ENCODE measurements at places on chromosomes 6 and 20. TPM values are rescaled to one million over a fixed set of nuclear protein-coding genes. Genes with fewer than 3 reads are reported as not detected.

The DZANK1 gene
- total RNA-seq = 1.1 TPM

The TBXT gene
- total RNA-seq = not detected

The CLPSL2 gene
- not detected for total RNA-seq

The SSTR4 gene
- not detected for total RNA-seq

The FNDC11 gene
- total RNA-seq = 0.15 TPM

The NELFCD gene
- 121 TPM for total RNA-seq

The VWA7 gene
- 2.9 TPM for total RNA-seq

The SPATS1 gene
- not detected for total RNA-seq

- no peak overlapping the region for H3K27ac ChIP-seq
- H3K36me3 ChIP-seq = no peaks in the 10 kb centered on the region
- no peak for DNase-seq
- H3K27me3 ChIP-seq = peaks cover 14% of the 10 kb centered on the region
- H3K4me1 ChIP-seq = peaks cover 9% of the 10 kb centered on the region
These were observed 68.0 kb downstream of the OLIG3 start for GRCh38 chr6:137426007-137426689.

GRCh38 chr6:78693835-78694234, 173.5 kb upstream of the IRAK1BP1 start:
- no peaks in the 10 kb centered on the region for H3K4me1 ChIP-seq
- H3K27ac ChIP-seq = no peak overlapping the region
- H3K27me3 ChIP-seq = no peaks in the 10 kb centered on the region
- DNase-seq = no peak

- H3K27me3 ChIP-seq = no peaks in the 10 kb centered on the region
- H3K4me1 ChIP-seq = no peaks in the 10 kb centered on the region
- no peak overlapping the region for H3K27ac ChIP-seq
These were observed 101.3 kb downstream of the RALGAPA2 start for GRCh38 chr20:20611167-20611566.

GRCh38 chr6:53441035-53441493, 92.3 kb upstream of the ELOVL5 start:
- H3K4me3 ChIP-seq = no peak overlapping the region
- no peak overlapping the region for H3K27ac ChIP-seq
- no peaks in the 10 kb centered on the region for H3K36me3 ChIP-seq
- H3K27me3 ChIP-seq = peaks cover 9% of the 10 kb centered on the region

GRCh38 chr6:157570104-157570503, 189.1 kb downstream of the ZDHHC14 start:
- peak overlapping the region; percentile 35 for H3K27ac ChIP-seq
- H3K36me3 ChIP-seq = peaks cover 7% of the 10 kb centered on the region
- H3K4me3 ChIP-seq = no peak overlapping the region
- peaks cover 24% of the 10 kb centered on the region for H3K4me1 ChIP-seq
- DNase-seq = no peak

DNA sequence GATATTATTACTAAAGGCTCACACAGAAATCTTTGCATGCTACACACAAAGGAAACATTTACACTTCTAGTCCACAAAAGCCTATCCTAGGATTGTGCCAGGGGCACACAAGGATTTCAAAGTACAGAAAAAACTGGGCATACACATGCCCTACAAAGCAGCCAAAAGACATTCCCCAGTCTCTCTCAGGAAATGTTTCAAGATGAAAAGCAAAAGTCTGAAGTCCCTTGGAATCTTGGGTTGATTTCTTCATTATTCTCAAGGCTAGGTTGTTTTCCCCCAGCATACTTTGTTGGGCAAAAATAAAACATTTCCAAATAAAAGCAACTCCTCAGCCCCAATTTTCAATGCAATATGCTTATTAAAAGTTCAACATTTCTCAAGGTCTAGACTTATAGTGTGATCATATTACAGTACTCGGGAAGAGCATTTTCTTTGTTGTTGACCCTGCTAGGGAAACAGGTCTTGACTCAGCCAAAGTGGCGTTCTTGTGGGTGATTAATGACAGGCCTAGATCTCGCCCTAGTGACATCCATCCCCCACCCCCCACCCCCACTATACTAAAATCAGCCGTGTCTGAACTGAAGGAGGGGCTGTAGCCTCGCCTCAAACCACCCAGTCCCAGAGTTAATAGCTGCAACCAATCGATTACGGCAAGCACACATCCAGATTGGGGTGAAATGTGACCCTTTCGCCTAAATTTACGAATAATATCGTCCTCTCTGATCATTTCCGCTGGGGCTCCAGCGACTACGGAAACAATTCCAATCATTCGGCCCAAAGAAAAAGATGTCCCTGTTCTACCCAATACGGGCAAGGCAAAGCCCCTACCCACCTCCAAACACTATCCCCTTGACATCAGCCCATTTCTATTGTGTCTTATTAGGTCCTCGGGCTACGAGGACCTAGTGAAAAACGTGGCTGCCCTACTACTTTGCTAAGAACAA, 1.4 kb downstream of the AKIRIN2 start:
- H3K27me3 ChIP-seq = no peaks in the 10 kb centered on the region
- peaks cover 49% of the 10 kb centered on the region for H3K4me1 ChIP-seq
- peak overlapping the region; percentile 97 for H3K27ac ChIP-seq
- DNase-seq = no peak
- H3K36me3 ChIP-seq = peaks cover 18% of the 10 kb centered on the region
- H3K4me3 ChIP-seq = peak overlapping the region; percentile 99

DNA sequence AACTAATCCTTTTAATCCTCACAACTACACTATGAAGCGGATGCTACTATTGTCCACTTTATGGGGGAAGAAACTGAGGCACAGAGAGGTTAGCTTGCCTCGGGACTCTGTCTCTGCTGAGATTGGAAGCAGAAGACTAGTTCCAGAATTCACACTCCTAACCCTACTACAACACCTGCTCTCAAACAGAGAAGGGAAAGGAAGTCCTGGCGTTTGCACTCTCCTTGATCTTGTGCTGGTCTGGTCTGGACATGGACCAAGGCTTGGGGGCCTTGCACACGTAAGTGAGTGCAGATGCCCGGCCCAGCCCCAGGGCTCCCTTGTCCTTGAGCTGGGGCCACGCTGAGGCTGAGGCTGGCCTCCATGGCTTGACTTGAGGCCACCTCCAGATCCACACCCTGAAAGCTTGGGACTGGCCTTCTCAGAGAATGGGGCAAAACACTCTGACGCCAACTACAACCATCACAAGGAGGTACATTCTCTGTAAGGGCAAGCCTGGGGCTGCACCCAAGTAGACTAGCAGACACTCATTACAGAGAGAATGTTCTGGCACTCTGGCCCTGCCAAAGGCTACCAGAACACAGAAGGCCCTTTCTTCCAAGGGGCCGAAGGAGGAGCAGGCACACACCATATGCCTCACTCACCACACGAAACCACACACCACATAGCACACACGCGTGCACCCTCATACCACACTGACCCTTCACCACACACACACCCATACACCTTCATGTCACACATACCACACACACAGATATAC, 33.3 kb upstream of the EZR start:
- H3K4me3 ChIP-seq = no peak overlapping the region
- no peaks in the 10 kb centered on the region for H3K27me3 ChIP-seq
- peak overlapping the region; percentile 33 for H3K27ac ChIP-seq
- peaks cover 20% of the 10 kb centered on the region for H3K4me1 ChIP-seq
- DNase-seq = no peak

- DNase-seq = no peak
- no peak overlapping the region for H3K4me3 ChIP-seq
- no peaks in the 10 kb centered on the region for H3K27me3 ChIP-seq
- H3K36me3 ChIP-seq = peaks cover 22% of the 10 kb centered on the region
- H3K4me1 ChIP-seq = peaks cover 38% of the 10 kb centered on the region
- no peak overlapping the region for H3K27ac ChIP-seq
These were observed 36.1 kb downstream of the CTNNBL1 start for GRCh38 chr20:37729909-37730308.

GRCh38 chr6:31578184-31579118, 3.1 kb downstream of the TNF start:
- H3K4me1 ChIP-seq = peaks cover 69% of the 10 kb centered on the region
- H3K4me3 ChIP-seq = peak overlapping the region; percentile 92
- no peaks in the 10 kb centered on the region for H3K27me3 ChIP-seq
- H3K36me3 ChIP-seq = peaks cover 69% of the 10 kb centered on the region

DNA sequence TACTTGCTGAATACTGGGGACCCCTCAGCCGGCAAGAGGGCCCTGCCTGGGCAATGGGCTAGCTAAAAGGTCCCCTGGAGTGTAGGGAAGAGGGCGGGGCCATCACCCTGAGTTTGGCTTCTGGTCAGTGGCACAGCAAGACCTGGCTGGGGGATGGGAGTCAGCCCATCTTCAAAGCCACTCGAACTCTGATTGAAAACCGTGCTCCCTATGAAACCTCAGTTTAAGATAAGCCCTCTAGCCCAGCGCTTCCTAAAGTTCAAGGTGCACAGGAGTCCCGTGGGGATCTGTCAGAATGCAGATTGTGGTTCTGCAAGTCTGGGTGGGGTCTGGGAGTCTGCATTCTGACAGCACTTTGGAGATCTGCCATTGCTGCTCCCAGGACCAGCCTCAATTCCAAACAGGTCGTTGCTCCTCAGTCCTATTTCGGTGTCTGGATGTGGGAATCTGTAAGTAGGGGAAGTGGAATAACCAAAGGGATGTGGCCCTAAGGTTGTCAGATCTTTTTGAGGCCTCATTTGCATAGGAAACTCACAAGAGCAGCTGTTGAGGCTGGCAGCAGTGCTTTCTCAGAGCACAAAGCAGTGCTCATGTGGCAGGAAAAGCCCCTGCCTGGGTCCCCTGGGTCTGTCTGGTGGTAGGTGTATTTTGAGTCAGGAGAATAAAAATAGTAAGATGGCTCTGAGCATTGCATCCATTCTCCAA, 85.3 kb upstream of the SCP2D1 start:
- no peaks in the 10 kb centered on the region for H3K36me3 ChIP-seq
- no peak for DNase-seq
- H3K4me3 ChIP-seq = no peak overlapping the region
- peaks cover 10% of the 10 kb centered on the region for H3K4me1 ChIP-seq

- H3K27me3 ChIP-seq = no peaks in the 10 kb centered on the region
- no peaks in the 10 kb centered on the region for H3K36me3 ChIP-seq
- H3K4me3 ChIP-seq = peak overlapping the region; percentile 95
- peak overlapping the region; percentile 87 for H3K27ac ChIP-seq
- DNase-seq = no peak
These were observed 657 bp downstream of the NT5DC1 start for GRCh38 chr6:116101302-116101718.

DNA sequence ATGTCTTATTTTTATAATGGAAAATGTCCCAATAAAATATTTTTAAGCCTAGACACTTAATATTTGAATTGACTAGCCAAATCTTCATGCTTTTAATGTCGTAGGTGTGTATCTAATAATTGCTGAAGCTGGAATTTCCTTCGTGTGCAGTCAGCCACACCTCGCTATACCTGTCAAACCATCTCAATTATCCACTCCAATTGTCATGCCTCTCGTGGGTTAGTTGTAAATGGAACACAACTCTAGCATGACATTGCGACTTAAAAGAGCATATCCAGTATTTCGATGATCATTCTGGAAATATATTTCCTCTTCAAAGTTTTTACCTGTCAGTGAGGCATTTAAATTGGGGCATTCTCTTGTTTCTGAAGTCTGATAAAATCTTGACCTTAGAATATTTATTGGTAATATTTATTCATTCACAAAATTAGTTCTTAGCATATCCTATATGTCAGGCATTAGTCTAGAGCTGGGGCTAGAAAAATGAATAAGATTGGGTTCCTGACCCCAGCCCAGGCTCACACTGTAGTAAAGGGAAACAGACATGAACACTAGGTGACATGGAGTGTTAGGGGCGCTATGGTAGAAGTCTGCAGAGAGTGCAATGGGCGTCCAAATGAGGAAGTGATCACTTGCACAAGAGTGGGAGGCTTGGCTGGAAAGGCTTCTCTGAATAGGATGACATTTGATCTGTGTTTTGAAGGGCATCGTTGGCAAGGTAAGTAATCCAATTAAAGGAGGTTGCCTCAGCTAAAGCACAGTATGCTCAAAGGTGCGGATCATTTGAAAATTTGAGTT, 11.0 kb upstream of the CFAP206 start:
- no peaks in the 10 kb centered on the region for H3K36me3 ChIP-seq
- H3K4me1 ChIP-seq = no peaks in the 10 kb centered on the region
- H3K27ac ChIP-seq = no peak overlapping the region

GRCh38 chr6:35161776-35162607, 20.9 kb upstream of the TCP11 start:
- no peak overlapping the region for H3K27ac ChIP-seq
- no peaks in the 10 kb centered on the region for H3K36me3 ChIP-seq
- peaks cover 14% of the 10 kb centered on the region for H3K4me1 ChIP-seq
- no peak overlapping the region for H3K4me3 ChIP-seq

DNA sequence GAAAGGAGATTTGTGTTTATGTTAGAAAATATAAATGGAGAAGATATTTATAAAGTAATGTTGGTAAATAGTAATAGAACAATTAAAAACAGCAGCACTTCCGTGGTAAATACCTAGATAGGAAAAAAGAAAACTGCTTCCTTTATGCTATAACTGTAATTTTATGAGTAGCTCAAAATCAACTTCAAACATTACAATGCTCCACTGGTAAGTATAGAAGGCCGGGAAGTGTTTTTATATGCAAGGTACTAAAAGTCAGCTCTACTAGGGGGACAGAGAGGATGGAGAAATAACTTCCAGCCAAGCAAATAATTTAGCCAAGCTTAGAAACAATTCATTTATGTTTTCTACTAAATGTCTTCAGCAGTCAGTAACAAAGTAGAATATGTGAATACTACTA, 56.7 kb downstream of the ARHGAP18 start:
- H3K4me3 ChIP-seq = no peak overlapping the region
- DNase-seq = no peak
- H3K27ac ChIP-seq = no peak overlapping the region
- H3K27me3 ChIP-seq = no peaks in the 10 kb centered on the region
- H3K36me3 ChIP-seq = peaks cover 3% of the 10 kb centered on the region
- H3K4me1 ChIP-seq = peaks cover 25% of the 10 kb centered on the region

DNA sequence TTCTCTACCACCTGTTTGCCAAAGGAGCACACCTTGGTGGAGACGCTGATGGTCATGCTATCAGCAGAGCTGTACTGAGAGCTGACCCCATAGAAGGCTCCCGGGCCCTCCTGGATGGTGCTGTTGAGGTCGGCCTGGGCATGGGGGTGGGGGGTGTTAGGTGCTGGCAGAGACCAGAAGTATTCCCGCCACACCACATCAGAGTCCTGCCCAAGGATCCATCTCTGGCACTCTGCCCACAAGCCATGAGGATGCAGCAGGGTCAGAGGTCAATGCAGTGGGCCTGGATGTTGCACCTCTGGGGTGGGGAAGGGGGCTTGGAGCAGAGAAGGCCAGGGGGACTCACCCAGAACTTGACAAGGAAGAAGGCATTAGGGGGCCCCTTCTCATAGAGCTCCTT, 7.4 kb downstream of the RPL10A start:
- H3K4me3 ChIP-seq = no peak overlapping the region
- DNase-seq = no peak
- H3K36me3 ChIP-seq = peaks cover 18% of the 10 kb centered on the region
- peaks cover 16% of the 10 kb centered on the region for H3K4me1 ChIP-seq
- no peaks in the 10 kb centered on the region for H3K27me3 ChIP-seq

- H3K27me3 ChIP-seq = no peaks in the 10 kb centered on the region
- peaks cover 3% of the 10 kb centered on the region for H3K36me3 ChIP-seq
- H3K27ac ChIP-seq = no peak overlapping the region
These were observed 16.4 kb upstream of the POLR1H start for GRCh38 chr6:30044630-30045029.

- no peak for DNase-seq
- no peaks in the 10 kb centered on the region for H3K36me3 ChIP-seq
- H3K4me1 ChIP-seq = no peaks in the 10 kb centered on the region
- H3K27ac ChIP-seq = no peak overlapping the region
- H3K27me3 ChIP-seq = no peaks in the 10 kb centered on the region
- H3K4me3 ChIP-seq = no peak overlapping the region
These were observed 394.8 kb downstream of the DHX35 start for GRCh38 chr20:39356908-39357307.

- H3K36me3 ChIP-seq = no peaks in the 10 kb centered on the region
- H3K4me3 ChIP-seq = no peak overlapping the region
- H3K4me1 ChIP-seq = no peaks in the 10 kb centered on the region
- no peak for DNase-seq
- peaks cover 2% of the 10 kb centered on the region for H3K27me3 ChIP-seq
These were observed 65.5 kb upstream of the CLVS2 start for GRCh38 chr6:122930252-122931180.

All from activated T-helper 1 cell treated with anti-CD3 and anti-CD28 coated beads, Interleukin-12 subunit alpha, Interleukin-12 subunit beta, Interleukin-2, Interleukin-4 antibody, amounts not matched to agents 30 ng/mL and 10 ng/mL and 1 ng/mL, durations not matched to agents 14 hours and 24 hours and 36 hours (primary cell).